ENCODE measurements at places on chromosomes 13 and 19. TPM values are rescaled to one million over a fixed set of nuclear protein-coding genes. Genes with fewer than 3 reads are reported as not detected.
A peak's percentile ranks its signal among the peaks of the same experiment; 100 is the strongest.

ENOX1 gene
- total RNA-seq = 7.1 TPM

PRKCG gene
- total RNA-seq = not detected

CD177 gene
- not detected for total RNA-seq

PNMA8B gene
- total RNA-seq = 1.1 TPM

APOC1 gene
- total RNA-seq = 32.5 TPM

ETV2 gene
- 1.1 TPM for total RNA-seq

SOHLH2 gene
- 9.7 TPM for total RNA-seq

DNA sequence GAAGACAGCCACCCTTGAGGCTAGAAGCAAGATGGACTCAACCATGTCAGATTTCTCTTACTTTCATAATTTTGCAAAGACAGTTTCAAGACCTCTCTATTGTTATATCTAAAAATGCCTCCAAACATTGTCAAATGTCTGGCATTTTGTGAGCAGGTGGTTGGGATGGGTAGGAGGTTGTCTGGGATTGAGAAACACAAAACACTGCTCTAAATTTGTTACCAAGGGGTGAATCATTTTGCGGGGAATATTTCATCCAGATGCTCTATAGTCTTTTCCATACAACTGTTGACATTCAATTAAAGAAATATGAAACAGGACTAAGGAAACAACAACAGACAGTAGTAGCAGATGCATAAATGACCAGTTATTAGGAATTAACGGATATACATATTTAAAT is 208.2 kb downstream of the ITGBL1 start:
- DNase-seq = no peak

- no peak for DNase-seq
Observed at GRCh38 chr19:33784432-33784831, 12.2 kb upstream of the KCTD15 start.

DNA sequence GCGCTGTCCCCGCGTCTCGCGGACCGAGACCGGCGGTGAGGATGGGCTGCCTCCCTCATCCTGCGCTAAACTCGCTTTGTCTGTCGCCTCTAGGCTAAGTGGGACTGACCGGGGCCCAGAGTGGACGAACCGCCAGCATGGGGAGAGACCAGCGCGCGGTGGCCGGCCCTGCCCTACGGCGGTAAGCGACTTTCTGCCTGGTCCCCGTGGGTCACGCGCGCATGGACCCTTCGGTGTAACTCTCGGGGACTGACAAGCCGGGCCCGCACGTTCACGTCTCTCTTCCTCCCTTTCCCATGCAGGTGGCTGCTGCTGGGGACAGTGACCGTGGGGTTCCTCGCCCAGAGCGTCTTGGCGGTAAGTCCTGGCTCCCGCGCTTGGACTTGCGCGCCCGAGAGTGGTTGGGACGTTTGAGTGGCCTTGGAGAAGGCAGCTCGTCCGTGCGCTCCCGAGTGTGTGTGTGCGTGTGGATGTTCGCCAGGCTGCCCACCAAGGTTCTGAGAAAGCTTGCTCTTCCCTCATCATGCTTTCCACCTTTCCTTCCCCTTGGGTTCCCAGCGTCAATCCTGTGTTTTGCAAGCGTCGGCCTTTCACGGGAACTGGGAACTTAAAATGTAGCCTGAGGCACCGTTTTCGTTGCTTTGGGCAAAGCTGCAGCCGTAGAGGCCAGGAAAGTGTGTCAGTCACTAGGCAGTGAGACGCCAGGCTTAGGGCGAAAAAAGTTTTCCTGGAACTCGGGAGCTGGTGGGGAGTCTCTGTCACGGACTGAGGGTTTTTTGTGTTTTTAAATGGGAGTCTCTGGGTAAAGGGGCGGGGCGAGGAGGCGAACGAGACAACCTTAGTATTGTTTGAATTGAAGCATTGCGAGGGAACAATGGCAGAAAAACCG is 927 bp downstream of the COL4A2 start:
- no peak for DNase-seq

- no peak for DNase-seq
Observed at GRCh38 chr13:93963266-93964145, 516.0 kb downstream of the DCT start.

DNA sequence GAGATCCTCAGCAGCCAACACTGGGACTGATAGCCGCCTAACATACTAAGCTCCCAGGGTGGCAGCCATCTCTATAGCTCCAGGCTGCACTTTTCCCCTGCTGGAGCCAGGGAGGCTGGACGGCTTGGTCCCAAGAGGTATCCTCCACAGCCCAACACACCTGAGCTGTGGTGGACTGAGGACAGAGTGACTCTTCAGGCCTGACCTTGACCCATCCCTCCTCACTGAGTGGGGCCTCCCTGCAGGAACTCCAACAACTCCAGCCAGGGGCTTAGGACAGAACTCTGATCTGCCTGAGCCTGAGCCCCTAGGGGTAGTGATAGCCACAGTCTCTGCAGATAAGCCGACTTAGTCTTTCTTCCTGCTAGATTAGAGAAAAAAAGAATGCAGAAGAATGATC is 958.1 kb upstream of the PRR20A start:
- no peak for DNase-seq

DNA sequence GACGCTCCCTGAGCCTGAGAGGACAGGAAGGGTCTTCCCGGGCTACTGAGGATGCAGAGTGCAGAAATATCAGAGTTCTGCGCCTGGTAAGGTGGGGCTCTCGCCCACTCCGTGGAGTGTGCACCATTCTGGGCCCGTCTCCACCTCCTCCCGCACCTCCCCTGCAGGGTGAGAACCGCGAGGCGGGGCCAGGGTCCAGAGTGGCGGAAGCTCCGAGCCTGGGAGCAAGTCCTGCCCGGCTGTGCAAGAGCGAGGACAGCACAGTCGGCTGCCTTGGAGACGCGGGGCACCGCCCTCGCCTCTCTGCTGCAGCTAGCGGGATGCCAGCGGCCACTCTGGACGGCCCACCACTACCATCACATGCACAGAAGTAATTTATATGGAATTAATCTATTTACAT is 2304.4 kb downstream of the PCDH9 start:
- no peak for DNase-seq

GRCh38 chr13:36370108-36370429 is 23.9 kb upstream of the SPART start:
- DNase-seq = no peak

- no peak for DNase-seq
Observed at GRCh38 chr13:37288057-37288720, 182.7 kb upstream of the CSNK1A1L start.

DNA sequence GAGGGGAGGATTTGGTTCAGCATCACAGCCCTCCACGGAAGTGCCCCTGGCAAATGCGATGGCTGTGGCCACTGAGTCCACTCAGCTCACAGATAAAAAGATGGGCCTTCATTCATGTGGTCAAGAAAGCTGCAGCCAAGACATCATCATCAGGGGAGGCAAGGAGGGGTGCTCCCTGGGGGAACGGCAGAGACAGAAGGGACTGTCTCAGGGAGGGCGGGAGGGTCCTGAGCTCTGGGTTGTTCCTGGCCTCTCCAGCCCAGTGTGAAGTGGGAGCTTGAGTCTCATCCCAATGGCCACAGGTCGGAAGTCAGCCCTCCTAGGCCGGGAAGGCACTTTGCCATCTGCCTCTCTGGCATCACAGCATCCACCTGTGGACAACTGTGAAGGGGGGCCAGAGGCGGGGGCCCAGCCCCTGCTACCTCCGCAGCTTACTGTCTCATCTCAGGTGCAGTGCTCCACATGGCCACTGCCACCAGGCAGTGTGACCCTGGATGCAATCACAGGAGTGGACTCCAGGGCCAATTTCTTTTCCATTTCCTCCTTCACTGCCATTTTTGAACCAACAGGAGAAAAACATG is 137.8 kb upstream of the SOX1 start:
- peak; percentile 30 for DNase-seq

DNA sequence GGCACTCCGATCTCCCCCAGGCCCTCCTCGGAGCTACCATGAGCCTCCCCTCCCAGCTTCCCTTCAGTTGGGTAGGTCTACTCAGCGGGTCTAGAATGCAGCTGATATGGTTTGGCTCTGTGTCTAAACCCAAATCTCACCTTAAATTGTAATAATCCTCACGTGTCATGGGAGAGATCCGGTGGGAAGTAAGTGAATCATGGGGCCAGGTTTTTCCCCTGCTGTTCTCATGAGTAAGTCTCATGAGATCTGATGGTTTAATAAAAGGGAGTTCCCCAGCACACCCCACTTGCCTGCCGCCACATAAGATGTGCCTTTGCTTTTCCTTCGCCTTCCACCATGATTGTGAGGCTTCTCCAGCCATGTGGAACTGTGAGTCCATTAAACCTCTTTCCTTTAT is 14.5 kb upstream of the DOCK9 start:
- DNase-seq = no peak

DNA sequence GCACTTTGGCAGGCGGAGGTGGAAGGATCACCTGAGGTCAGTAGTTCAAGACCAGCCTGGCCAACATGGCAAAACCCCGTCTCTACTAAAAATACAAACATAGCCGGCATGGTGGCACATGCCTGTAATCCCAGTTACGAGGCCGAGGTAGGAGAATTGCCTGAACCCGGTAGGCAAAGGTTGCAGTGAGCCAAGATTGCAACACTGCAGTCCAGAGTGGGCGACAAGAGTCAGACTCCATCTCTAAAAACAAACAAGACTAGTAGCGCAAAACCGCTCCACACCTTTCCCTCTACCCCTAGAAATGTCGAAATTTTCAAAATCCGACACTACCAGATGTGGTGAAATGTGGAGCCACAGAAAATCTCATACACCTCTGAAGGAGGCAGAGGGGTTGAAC is 11.2 kb upstream of the TYROBP start:
- no peak for DNase-seq

DNA sequence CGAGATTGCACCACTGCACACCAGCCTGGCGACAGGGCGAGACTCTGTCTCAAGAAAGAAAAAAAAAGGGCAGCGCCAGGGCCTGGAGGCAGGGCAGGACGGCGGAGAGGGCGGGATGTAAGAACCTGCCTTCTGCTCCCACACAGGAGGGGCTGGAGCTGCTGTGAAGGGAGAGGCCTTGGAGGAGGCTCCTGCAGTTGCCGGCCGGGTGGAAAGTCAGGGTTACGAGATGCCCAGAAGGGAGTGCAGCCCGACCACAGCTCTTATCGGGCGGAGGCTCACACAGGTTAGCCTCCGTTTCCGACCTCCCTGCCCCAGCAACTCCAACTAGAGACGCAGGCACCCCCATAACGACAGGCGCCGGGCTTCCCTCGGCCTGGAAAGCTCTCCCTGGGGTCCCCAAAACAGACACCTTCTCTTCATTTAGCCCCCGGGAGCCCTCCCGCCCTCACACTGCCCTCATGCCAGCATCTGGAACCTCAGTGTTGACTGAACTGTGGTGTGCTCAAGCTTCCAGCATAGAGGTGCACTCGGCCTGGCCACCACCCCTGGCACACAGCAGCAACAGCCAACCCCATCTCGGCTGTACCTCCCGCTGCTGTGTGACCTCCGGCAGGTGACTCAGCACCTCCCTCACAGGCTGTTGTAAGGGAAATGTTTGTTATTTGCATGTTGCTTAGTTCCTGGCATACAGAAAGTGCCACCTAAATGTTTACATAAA is 1.4 kb downstream of the PLPP2 start:
- peak; percentile 73 for DNase-seq

DNA sequence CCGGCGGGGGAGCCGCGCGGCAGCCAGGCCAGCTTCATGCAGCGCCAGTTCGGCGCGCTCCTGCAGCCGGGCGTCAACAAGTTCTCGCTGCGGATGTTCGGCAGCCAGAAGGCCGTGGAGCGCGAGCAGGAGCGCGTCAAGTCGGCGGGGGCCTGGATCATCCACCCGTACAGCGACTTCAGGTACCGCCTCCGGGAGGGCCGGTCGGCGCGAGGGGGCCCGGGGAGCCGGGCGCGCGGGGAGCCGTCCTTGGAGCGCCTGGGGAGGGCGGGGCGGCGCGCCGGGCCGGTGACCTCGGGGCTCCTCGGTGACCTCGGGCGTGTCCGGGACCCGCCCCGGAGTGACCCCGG is 690 bp downstream of the HCN2 start:
- no peak for DNase-seq

- peak; percentile 89 for DNase-seq
Observed at GRCh38 chr13:110396913-110397381, 89.9 kb downstream of the COL4A2 start.

DNA sequence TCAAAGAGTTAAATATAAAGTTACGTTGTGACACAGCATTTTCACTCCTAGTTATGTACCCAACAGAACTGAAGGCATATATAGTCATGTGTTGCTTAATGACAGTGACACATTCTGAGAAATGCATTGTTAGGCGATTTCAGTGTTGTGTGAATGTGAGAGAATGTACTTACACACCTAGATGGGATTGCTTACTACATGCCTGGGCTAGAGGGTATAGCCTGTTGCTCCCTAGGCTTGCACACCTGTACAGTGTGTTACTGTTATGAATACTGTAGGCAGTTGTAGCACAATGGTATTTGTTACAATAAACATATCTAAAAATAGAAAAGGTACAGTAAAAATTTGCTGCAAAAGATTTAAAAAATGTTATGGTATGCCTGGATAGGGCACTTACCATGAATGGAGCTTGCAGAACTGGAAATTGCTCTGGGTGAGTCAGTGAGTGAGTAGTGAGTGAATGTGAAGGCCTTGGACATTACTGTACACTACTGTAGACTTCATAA is 89.2 kb downstream of the DHRS12 start:
- no peak for DNase-seq

DNA sequence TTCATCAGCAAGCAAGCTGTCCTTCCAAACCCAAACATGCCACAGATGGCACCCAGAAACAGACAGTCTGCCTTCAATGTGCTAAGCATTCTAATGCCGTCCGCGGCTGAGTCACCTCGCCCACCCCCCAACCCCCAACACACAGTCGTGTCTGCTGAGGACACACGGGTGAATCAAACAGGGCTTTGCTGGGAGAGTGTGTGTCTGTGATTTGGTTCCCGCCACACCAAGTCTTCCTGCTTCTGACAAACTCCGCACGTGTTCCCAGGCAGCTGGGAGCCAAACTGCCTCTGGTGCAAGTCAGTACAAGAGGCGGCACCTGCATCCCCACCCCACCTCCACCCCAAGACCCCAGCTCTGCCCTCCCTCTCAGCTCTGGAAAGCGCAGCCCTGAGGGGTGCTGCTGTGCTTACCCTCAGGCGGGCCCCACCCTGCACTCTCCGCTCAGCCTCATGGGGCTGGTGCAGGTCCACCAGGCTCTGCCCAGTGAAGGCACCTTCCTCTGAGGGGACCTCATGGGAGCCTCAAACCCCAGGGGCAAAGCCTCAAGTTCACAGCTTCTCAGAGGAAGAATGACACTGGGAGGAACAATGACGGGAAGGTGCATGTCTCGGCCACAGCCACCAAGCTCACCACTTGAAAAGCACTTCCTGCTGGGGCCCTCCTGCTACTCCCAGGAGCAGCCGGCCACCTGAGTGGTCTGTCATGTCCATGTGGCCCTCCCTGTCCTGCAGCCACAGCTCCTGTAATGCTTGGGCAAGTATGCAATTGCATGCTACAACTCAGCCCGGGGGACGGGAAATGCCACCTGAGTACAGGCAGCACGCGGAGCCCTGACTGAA is 15.0 kb upstream of the SLC35E1 start:
- peak; percentile 76 for DNase-seq

- DNase-seq = no peak
Observed at GRCh38 chr13:65915195-65915594, 1314.9 kb downstream of the PCDH9 start.
